Renal pelvis (tissue), 12 donors: ENCODE measurements at places on chromosomes 11 and 22. TPM values are rescaled to one million over a fixed set of nuclear protein-coding genes. Genes with fewer than 3 reads are reported as not detected.

CFAP300 gene
- 4.3 TPM for polyA plus RNA-seq

CD6 gene
- 1.1 TPM for polyA plus RNA-seq

XKR3 gene
- not detected for polyA plus RNA-seq

MRGPRX3 gene
- polyA plus RNA-seq = not detected

B3GAT3 gene
- 45.4 TPM for polyA plus RNA-seq

MMP8 gene
- polyA plus RNA-seq = not detected

ZNF214 gene
- 12.6 TPM for polyA plus RNA-seq

CREB3L1 gene
- polyA plus RNA-seq = 18.0 TPM

TSGA10IP gene
- 0.18 TPM for polyA plus RNA-seq

CNTN5 gene
- 18.4 TPM for polyA plus RNA-seq

DNA sequence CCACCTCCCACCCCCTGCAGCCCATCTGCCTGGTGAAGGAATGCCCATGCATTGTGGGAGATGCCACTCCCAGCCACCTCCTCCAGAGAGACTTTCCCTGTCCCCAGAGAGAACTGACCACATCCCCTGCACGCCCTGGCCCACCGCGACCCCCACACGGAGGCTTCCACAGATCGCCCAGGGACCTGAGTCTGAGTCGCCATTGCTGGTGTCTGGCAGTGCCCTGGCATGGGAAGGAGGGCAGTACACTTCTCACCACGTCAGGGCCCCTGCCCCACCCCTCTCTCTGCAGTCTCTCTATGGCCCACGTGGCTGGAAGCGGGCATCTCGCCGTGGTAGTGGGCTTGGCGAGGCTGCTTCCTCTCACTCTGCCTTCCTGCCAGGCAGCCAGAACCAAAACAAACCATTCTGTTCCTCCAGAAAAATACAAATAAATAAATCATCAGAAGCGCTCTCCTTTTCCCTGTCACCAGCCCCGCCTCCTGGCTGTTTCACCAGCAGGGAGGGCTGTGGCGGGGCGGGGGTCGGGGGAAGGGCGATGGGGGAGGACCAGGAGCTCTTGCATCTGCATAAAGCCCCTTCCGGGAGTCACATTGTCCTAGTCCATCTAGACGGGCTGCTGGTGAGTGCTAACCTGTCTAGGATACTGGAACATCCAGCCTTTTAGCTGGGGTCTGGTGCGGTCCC, 20.9 kb downstream of the SHISAL1 start:
- peak; percentile 50 for DNase-seq

GRCh38 chr11:106286881-106287504, 209.5 kb downstream of the AASDHPPT start:
- no peak for DNase-seq

DNA sequence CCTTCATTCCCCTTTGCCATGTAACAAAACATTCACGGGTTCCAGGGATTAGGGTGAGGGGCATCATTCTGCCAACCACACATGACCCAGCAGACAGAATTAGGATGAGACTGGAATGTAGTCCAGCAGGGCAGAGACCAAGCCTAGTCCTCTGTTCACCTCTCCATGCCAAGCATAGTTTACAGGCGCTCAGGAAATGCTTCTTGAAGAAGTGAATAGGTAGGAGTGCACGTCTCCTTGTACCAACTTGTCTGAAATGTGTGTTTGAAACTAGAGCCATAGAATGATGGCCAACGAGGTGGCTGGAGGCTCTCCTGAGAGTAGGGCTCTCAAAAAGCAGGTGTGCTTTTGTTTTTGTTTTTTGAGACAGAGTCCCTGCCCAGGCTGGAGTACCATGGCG, 8.2 kb downstream of the SPINDOC start:
- no peak for DNase-seq

- no peak for DNase-seq
These were observed 74.5 kb downstream of the MICAL3 start for GRCh38 chr22:17949642-17950473.

DNA sequence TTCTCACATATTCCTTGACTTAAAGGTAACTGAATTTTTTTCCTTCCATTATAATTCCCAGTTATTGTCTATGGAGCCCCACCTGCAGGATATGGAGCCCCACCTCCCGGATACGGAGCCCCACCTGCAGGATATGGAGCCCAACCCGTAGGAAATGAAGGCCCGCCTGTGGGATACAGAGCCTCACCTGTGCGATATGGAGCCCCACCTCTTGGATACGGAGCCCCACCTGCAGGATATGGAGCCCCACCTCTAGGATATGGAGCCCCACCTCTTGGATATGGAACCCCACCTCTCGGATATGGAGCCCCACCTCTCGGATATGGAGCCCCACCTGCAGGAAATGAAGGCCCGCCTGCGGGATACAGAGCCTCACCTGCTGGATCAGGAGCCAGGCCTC, 28.1 kb downstream of the WBP2NL start:
- DNase-seq = no peak

DNA sequence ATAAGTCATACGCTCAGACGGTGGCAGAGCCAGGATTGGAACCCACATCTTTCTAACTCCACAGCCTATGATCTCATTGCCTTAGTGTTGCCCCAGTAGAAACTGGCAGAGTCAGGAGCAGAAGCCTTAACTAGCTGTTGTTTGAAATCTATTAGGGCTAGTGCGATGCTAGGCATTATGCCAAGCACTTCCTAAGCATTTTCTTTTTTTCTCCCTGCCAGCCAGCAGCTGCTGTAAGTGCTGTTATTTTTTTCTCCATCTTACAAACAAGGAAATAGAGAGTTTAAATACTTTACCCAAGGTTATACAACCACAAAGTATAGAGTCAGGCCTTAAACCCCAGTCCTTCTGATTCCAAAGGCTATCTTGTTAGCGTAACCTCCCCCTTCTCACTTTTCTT, 161.0 kb upstream of the SORL1-AS1 start:
- DNase-seq = no peak

GRCh38 chr22:38554281-38554680, 15.7 kb downstream of the DMC1 start:
- DNase-seq = no peak

DNA sequence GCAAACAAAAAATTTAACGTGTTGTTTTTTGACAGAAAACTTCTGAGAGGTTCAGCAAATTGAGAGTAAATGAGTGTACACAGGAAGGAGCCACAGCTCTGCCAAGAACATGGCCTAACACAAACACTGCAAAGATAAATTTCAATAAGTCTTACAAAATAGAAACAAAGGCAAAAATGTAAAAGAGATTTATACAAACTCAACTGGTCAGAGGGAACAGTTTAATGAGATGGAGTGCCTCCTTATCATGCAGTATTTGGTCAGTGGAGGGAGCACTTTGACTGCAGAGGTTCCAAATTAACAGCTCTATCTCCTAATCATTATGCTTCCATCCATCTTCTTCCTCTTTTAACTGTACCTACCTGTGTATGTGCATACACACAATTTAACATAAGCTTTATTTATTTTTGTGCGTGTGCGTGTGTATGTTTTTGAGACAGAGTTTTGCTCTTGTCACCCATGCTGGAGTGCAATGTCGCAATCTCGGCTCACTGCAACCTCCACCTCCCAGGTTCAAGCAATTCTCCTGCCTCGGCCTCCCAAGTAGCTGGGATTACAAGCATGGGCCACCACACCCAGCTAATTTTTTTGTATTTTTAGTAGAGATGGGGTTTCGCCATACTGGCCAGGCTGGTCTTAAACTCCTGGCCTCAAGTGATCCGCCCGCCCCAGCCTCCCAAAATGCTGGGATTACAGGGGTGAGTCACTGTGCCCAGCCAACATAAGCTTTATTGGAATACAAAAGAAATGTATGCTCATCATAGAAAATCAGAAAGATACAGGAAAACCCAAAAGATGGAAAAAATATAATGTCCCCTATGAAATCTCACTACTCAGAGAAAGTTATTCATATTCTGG, 111.9 kb downstream of the MRTFA start:
- DNase-seq = no peak

GRCh38 chr11:90330632-90331031, 107.8 kb upstream of the CHORDC1 start:
- no peak for DNase-seq

GRCh38 chr22:39927544-39927943, 26.7 kb downstream of the GRAP2 start:
- DNase-seq = no peak

GRCh38 chr11:15737320-15737719, 619.0 kb downstream of the SOX6 start:
- DNase-seq = no peak

DNA sequence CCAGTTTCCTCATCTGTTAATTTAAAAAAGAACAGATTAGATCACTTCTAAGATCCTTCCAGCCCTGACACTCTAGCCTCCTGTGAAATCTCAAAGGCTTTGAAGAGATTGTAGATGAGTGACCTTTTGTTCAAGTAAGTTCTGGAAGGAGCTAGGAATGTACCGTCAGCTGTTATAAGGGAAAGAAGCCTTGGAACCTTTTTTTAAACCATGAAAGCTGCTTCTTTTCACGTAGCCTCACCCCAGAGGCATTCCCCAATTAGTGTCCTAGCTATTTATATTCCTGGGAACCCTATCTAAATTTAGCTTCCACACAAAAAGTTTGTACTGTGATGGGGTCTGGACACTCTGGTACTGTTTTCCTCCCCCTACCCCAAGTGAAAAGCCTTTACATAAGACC, 35.8 kb upstream of the SLN start:
- DNase-seq = no peak

DNA sequence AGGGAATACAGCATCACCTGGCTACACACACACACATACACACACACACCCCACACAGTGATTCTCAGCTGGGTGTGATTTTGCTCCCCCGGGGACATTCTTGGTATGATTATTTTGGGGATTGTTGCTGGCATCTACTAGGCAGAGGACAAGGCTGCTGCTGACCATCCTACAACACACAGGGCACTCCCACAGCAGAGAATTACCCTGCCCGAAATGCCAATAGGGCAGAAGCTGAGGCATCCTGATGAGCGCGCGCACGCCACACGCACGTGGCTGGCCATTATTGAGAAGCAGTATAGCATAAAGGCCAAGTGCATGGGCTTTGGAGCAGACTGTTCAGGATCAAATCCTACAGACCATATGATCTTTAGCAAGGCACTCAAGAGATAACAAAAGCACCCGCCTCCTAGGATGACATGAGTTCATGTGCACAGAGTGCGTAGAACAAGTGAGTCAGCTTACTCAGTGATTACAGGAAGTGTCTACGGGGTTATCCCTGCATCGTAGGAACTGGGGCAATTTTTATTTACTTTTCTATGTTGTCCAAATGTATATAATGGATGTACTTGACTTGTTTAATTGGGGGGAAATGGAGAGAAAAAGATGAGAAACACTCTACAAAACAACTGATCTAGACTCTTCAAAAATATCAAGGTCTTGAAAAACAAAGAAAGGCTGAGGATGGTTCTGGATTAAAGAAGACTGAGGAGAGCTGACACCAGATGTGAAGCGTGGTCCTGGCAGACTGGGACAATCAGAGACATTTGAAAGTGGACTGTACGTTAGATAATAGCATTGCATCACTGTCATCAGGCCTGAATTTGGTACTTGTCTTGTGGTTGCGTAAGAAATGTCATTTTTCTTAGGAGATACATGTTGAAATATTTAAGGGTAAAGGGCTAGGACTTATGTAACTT, 7.2 kb upstream of the EHD1 start:
- no peak for DNase-seq

DNA sequence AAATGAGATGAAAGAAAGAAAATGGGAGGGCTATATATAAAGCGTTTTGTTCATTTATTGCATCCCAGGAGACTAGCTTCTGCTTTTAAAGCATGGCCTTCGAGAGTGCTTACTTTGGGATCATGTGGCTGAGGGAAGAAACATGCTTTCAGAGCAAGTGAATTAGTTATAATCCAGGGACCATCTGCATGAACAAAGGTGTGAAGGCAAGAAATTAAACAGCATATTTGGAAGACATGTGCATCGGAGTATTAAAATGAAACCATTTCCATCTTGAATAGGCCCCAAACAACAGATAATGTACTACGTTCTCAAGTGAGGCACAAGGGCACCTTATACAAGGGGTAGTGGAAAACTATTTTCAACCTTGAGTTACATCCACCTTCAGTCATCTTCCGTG, 51.4 kb downstream of the ZBTB44 start:
- DNase-seq = no peak

DNA sequence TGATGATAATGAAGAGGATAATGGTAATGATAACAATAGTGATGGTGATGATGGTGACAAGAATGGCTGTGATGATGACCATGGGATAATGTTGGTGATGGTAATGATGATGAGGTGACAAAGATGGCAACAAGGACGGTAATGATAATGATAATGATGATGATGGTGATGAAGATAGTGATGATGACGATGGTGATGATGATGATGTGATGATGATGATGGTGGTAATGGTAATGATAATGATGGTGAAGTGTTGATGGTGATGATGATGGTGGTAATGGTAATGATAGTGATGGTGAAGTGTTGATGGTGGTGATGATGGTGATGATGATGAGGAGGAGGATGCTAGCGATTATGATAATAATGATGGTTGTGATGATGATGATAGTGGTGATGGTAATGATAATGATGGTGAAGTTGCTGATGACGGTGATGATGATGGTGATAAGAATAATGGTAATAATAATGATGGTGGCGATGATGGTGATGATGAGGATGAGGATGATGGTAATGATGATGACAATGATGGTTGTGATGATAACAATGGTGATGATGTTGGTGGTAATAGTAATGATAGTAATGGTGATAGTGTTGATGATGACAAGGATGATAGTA, 54.7 kb upstream of the OPCML start:
- no peak for DNase-seq

DNA sequence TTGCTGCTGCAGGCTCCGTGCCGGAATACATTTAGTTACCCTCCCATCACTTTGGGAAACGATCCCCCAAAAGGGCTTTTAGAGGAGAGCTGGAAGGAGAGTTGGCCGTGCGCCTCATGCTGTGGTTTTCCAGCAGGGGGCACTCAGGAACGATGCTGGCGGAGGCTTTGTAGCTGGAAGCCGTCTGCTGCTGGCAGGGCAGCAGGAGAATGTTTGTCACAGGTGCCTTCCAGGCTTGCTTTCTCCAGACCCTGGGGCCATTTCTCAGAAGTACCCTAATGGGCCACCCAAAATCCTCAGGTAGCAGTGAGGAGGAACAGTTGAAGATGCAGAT, 30.0 kb upstream of the CABP7 start:
- no peak for DNase-seq

DNA sequence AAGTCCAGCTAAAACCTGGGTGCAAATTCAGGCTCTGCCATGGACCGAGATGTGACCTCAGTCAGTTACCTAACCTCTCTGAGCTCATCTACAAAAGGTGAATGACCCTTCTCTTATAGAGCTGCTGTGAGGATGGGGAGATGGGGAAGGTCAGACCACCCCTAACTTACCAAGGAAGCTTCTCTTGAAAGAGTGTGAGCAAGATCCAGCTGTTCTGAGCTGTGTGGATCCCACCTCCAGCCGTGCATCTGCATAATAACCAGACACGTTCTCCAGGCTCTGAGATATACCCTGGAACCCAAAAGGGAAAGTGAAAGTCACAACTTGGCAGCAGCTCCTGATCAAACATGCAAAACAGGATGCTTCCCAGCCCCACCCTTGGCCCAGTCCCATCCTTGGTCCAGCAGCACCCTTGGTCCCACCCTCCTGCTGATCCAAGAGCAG, at the start of gene APOL3:
Gene APOL3 (minus strand): TSS at position 257 of the 444 bp plus-strand sequence. CDS start 11,700 bp downstream, outside the sequence.
- no peak for DNase-seq

DNA sequence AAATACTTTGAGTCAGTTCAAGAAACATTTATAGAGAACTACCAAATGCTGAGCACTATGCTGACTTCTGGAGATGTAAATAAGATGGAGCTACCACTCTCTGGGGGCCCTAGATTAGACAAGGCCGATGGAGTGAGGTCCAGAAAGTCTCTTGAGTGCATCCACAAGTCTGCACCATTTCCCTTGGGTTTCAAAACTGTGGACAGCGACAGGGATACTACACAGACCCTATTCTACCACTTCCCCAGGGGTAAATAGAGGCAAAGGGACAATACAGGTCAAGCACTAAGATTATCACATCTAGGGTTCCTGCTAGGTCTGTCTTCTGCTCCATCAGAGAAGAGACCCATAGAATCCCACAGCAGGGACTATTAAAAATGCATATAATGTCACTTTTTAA, 183.2 kb downstream of the GRIA4 start:
- no peak for DNase-seq
